ENCODE measurements at places on chromosomes 5 and 9. TPM values are rescaled to one million over a fixed set of nuclear protein-coding genes. Genes with fewer than 3 reads are reported as not detected.

Gene CENPP
- total RNA-seq: 4.8 TPM

Gene PITX1
- total RNA-seq: 5.8 TPM

Gene TAF11L10
- not detected for total RNA-seq

Gene CDH9
- total RNA-seq: 0.81 TPM

DNA sequence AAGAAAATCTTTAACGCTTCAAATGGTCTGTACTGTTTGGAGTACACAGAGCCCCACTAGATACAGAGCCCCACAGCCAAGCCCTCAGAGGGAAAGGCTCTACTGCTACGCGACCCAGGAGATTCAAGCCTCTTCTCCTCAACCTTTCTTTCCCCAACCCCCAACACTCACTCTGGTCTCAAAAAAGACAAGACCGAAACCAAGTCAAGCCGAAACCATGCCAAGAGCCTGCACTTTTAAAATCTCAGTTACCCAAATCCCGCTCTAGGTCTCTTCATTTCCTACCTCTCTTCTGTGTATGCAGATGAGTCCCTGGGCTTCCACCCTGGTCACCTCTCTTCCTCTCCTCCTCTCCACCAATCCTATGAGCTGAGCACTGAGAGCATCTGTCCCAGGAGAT, 31.9 kb downstream of the BARHL1 start:
- H3K36me3 ChIP-seq: peaks cover 95% of the 10 kb centered on the region
- DNase-seq: no peak
- no peak overlapping the region for H3K4me3 ChIP-seq

DNA sequence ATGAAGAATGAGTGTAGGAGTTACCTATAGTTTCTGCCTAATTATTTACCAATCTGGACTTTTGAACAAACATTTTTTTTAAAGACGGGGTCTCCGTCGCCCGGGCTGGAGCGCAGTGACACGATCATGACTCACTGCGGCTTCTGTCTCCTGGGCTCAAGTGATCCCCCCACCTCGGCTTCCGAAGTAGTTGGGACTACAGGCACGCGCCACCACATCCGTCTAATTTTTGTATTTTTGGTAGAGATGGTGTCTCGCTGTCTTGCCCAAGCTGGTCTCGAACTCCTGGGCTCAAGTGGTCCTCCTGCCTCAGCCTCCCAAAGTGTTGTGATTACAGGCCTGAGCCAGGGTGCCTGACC, 1.5 kb downstream of the CTNNA1 start:
- no peaks in the 10 kb centered on the region for H3K36me3 ChIP-seq
- H3K4me1 ChIP-seq: no peaks in the 10 kb centered on the region
- no peaks in the 10 kb centered on the region for H3K27me3 ChIP-seq
- peak overlapping the region; percentile 88 for H3K4me3 ChIP-seq
- H3K27ac ChIP-seq: peak overlapping the region; percentile 99

DNA sequence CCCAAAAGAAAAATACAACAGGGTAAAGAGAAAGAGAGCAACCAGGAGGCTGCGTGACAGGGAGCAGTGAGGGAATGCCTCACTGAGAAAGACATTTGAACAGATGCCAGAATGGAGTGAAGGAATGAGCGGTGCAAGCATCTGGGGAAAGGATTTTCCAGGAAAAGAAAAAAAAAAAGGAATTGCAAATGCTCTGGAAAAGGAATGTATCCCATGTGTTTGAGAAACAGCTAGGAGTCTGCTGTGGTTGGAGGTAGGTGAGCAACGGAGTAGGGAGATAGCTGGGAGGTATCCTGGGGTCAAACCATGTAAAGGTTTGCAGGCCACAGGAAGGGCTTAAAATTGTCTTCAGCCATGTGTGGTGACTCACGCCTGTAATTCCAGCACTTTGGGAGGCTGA, 23.6 kb upstream of the CEMIP2 start:
- no peaks in the 10 kb centered on the region for H3K4me1 ChIP-seq
- H3K4me3 ChIP-seq: no peak overlapping the region
- no peaks in the 10 kb centered on the region for H3K36me3 ChIP-seq
- DNase-seq: no peak

DNA sequence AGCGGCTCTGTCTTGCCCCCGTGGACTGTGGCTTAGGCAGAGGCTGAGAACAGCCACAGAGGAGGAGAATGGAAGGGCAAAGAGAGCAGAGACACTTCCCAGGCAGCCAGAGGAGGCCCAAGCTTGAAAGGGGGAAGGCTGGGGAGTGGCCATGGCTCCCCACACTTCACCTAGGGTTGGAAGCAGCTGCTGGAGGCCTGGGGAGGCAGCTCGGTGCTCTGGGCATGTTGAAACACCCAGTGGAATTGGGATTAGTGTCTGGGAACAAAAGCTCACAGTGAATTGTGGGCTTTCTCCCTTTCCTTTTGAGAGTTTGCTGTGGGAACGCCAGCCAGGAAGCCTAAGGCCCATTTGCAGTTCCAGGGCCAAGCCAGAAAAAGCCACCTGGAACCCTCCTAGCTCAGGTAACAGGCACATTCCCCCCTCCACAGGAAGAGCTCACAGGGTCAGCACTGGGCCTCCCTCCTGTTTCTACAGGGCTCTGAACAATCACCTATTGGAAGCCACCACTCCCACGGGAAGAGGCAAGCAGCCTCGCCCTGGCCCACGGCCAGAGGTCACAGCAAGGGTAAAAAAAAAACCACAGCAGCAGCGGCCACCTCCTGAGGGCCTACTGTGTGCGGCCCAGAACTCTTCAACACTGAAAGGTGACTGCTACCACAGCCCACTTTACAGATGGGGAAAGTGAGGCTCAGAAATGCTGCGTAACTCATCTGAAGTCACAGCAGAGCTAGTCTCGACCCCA, 20.2 kb downstream of the EEIG1 start:
- H3K27me3 ChIP-seq: no peaks in the 10 kb centered on the region
- no peak for DNase-seq
- H3K36me3 ChIP-seq: no peaks in the 10 kb centered on the region
- H3K27ac ChIP-seq: peak overlapping the region; percentile 96
- H3K4me1 ChIP-seq: no peaks in the 10 kb centered on the region

GRCh38 chr9:3898461-3899218, 372.8 kb upstream of the RFX3 start:
- H3K27me3 ChIP-seq: no peaks in the 10 kb centered on the region
- H3K36me3 ChIP-seq: no peaks in the 10 kb centered on the region
- H3K27ac ChIP-seq: no peak overlapping the region
- H3K4me1 ChIP-seq: no peaks in the 10 kb centered on the region
- H3K4me3 ChIP-seq: no peak overlapping the region

DNA sequence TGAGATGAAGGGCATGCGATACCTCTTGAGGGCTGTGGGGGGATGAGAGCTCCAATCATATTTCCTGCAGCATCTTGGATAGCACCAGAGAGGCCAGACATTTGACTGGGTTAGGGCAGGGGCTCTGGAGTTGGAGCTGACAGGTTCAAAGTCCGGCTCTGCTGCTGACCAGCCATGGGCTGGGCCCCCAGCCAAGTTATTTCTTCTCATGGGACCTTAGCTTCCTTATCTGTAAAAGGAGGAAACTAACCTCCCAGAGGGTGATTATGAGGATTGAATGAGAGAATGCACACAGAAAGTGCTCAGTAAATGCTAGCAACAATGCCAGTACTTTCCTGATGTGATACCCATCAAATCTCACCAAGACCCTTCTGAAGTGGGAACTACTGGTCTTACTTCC, 65.2 kb upstream of the SLC25A51 start:
- peaks cover 9% of the 10 kb centered on the region for H3K4me1 ChIP-seq
- no peak overlapping the region for H3K4me3 ChIP-seq
- H3K36me3 ChIP-seq: peaks cover 9% of the 10 kb centered on the region

- DNase-seq: no peak
- peaks cover 66% of the 10 kb centered on the region for H3K4me1 ChIP-seq
- H3K27me3 ChIP-seq: no peaks in the 10 kb centered on the region
Observed at GRCh38 chr5:59020611-59021285, 437.9 kb downstream of the RAB3C start.

DNA sequence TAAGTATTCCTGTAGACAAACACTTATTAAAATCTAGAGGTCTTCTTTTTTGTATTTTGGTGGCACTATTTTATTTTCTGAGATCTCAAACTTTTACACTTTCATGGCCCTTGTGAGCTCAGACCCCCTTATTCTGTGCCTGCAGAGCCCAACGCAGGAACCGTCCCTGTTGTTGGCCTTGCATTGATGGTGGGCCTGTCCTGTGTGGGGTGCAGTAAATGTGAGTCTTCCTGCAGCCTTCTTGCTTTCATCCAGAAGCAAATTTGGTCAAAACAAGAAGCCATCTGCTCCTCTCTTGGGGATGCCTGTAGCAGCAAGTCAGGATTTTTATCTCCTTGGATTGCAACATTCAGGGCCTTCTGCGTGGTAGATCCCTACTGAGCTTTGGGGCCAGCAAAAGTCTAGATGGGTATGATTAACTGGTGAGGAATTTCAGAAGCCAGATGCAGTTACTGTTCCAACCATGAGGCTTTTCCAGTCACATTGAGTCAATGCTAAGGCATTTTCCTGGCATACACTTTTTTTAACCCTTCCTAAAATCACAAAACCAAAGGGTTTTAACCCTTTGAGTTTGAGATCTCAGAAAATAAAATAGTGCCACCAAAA, 31.7 kb downstream of the BASP1 start:
- H3K36me3 ChIP-seq: no peaks in the 10 kb centered on the region
- H3K27me3 ChIP-seq: no peaks in the 10 kb centered on the region
- no peak overlapping the region for H3K4me3 ChIP-seq
- H3K4me1 ChIP-seq: no peaks in the 10 kb centered on the region

GRCh38 chr5:65290677-65291076, 191.0 kb downstream of the ADAMTS6 start:
- no peak overlapping the region for H3K4me3 ChIP-seq
- no peaks in the 10 kb centered on the region for H3K27me3 ChIP-seq
- H3K36me3 ChIP-seq: no peaks in the 10 kb centered on the region
